ENCODE measurements at places on chromosomes 5 and 9.

DNA sequence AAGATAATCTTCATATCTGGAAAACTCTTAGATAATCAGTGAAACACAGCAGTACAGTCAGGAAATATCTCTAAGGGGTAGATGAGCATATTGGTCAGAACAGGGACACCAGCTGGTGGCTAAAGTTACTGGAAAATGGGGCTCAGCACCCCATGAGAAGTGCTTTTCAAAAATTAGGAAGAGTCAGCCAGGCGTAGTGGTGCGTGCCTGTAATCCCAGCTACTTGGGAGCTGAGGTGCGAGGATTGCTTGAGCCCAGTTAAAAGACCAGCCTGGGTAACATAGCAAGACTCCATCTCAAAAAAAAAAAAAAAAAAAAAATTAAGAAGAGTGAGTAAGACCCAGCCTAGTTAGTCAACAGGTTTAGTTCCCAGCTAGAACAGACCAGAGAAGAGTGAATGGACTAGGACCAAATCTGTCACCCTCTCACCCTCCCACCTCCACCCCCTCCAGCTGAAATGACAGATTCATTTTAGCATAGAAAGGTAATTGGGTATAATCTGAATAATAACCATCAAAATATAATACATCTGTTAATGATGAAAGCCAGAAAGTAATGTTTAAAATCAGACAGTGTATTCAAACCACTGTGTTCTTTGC is 120.9 kb downstream of the CDC42SE2 start:
- peak; percentile 53 for DNase-seq

- no peak for DNase-seq
These were observed 273.1 kb upstream of the IRX2 start for GRCh38 chr5:3024554-3024953.

DNA sequence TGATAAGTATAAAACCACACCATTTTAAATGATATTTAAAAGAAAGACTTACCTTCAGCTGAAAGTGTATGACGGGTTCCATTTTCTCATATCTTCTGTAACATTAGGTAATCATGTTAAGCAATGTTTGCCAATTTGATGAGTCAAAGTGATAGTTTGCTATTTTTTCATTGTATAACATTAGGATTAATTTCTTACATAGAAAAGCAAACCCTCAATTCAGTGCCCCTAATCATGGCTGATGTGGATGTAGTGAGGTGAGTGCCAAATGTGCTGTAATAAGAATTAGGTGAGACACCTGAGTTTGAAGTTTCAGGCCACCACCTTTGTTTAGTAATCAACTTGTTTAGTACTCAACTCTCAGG is 68.0 kb downstream of the UNC13B start:
- DNase-seq = no peak

GRCh38 chr5:139091439-139092156 is 106.6 kb downstream of the SIL1 start:
- no peak for DNase-seq

DNA sequence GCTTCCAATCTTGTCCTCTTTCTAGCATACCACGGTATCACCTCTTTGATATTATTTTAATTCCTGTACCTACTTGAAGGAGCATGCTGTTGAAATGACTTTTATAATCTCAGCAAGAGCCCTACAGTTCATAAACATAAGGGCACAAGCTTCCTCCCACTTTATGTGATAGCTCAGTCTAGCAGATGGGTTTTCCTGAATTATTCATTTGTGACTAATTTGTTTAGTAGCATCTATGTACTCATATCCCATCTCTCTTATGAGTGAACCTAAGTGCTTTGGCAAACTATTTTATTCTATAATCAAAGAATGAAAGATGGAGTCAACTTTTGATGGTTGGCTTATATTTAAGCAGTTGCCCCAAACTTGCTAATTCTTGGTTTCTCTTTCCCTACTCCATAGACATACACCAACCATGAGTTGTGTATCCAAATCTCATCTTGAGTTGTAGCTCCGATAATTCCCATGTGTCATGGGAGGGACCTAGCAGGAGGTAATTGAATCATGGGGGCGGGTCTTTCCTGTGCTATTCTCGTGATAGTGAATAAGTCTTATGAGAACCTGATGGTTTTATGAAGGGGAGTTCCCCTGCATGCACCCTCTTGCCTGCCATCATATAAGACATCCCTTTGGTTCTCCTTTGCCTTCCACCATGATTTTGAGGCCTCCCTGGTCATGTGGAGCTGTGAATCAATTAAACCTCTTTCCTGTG is 17.7 kb downstream of the TXNDC8 start:
- no peak for DNase-seq

- DNase-seq = no peak
These were observed 171.3 kb downstream of the GDNF start for GRCh38 chr5:37668524-37669047.

GRCh38 chr5:157265714-157266285 is at the start of gene CYFIP2:
CYFIP2 (plus strand) TSS chr5:157266123; CDS start chr5:157285362, 19,239 bp downstream.
- DNase-seq = peak; percentile 79

GRCh38 chr5:173472164-173472563 is 143.9 kb upstream of the STC2 start:
- no peak for DNase-seq

DNA sequence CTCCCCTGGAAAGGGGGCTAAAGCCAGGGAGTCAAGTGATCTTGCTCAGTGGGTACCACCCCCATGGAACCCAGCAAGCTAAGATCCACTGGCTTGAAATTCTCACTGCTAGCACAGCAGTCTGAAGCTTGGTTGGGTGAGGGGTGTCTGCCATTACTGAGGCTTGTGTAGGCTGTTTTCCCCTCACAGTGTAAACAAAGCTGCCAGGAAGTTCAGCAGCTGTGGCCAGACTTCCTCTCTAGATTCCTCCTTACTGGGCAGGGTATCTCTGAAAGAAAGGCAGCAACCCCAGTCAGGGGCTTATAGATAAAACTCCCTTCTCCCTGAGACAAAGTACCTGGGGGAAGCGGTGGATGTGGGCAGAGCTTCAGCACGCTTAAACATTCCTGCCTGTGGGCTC is 17.1 kb upstream of the EPB41L4A start:
- no peak for DNase-seq

GRCh38 chr5:124880903-124881697 is 134.7 kb upstream of the ZNF608 start:
- DNase-seq = no peak

- no peak for DNase-seq
These were observed 42.9 kb upstream of the AFAP1L1 start for GRCh38 chr5:149228618-149229297.

- no peak for DNase-seq
These were observed 166.4 kb downstream of the DMRT2 start for GRCh38 chr9:1216532-1216931.

GRCh38 chr9:36031774-36032555 is 4.7 kb upstream of the RECK start:
- no peak for DNase-seq

All from stimulated activated CD4-positive, alpha-beta T cell treated with anti-CD3 and anti-CD28 coated beads, Interleukin-4, amount 100 ng/mL, for 1 hour (primary cell).